Lung microvascular endothelial cell (primary cell): ENCODE measurements at places on chromosomes 1 and 21. TPM values are rescaled to one million over a fixed set of nuclear protein-coding genes. Genes with fewer than 3 reads are reported as not detected.

DNA sequence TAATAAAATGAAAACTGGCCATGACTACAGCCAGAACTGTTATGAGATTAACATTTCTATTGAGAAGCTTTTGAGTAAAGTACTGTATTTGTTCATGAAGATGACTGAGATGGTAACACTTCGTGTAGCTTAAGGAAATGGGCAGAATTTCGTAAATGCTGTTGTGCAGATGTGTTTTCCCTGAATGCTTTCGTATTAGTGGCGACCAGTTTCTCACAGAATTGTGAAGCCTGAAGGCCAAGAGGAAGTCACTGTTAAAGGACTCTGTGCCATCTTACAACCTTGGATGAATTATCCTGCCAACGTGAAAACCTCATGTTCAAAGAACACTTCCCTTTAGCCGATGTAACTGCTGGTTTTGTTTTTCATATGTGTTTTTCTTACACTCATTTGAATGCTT, 164.0 kb downstream of the NEK7 start:
- DNase-seq: no peak

- DNase-seq: no peak
Measured at GRCh38 chr1:240500647-240501046, 111.3 kb downstream of the GREM2 start.

DNA sequence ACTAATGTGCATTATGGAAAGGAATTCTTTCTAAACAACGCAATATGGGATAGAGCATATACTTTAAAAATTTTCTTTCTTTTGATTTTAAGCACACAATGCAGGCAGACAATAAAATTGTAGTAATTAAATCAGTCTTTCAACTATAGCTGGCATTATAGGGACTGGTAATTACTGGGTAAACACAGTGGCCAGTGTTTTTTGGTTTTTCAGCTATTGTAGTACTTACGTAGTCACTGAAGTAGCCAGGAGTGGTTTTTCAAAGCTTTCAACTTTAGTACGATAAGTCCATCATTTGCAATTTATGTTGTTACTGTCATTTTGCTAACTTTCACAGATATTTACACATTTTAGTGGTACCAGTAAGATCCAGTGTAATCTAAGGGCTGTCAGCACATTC, 50.6 kb downstream of the RAB3GAP2 start:
- no peak for DNase-seq

GRCh38 chr1:4830707-4831106, 176.3 kb downstream of the AJAP1 start:
- no peak for DNase-seq

DNA sequence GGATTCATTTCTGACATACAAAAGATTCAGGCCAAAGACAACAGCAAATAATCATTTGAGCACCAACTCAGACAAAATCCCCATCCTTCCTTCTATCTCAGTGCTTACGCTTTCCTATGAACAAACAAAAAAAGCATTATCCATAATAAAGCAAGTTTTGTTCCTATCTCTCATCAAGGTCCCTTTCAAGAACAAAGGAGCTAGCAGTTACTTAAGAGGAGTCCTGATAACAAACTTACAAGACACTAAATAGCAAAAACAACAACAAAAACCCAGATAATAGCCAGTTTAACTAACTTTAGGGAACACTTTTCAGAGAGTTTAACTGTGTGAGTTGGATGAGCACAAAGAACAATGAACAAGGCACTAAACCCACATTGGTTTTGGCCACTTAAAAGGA, 10.5 kb downstream of the EVI5 start:
- DNase-seq: no peak

DNA sequence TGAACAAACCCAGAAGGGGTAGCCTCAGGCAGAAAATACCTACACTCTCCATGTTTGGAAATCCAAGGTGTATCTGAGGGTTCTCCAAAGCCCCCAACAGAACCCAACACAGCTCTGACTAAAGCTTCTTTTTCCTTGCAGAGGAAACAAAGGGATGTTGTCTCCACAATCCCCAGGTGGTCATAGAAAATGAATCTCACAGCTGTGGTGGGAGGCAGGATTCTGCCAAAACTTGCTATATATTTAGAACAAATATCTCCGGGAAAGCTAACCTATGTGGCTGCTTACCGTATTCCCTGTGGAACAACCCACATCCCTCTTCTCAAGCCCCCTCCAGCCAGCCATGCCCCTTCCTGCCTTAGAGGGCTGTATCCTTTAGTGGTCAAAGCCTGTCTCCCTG, 406.1 kb downstream of the PRDM2 start:
- no peak for DNase-seq

GRCh38 chr1:117636637-117637425, 31.0 kb downstream of the TENT5C start:
- no peak for DNase-seq

GRCh38 chr21:38924954-38925353, 119.2 kb downstream of the ETS2 start:
- DNase-seq: no peak

GRCh38 chr21:38476385-38476784, 21.9 kb downstream of the ERG start:
- peak; percentile 99 for DNase-seq

DNA sequence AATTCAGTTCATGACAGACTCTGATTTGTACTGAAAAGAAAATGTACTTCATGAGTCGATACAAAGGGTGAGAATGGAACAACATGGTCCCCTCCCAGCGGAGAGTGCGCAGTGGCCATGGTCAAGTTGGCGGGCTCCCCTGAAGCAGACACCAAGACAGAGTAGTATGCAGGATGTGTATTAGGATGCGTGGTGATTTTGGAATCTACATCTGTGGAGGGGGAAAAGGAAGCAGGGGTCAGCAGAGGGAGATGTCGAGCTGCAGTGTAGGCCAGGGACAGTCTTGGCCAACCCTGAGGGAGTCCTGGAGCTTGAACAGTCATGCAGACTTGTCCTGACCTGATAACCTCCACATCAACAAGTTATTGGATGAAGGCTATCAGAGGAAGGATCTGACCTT, 481.0 kb downstream of the OMA1 start:
- no peak for DNase-seq

- no peak for DNase-seq
Measured at GRCh38 chr1:84823511-84823910, 69.5 kb downstream of the LPAR3 start.

- no peak for DNase-seq
Measured at GRCh38 chr1:43620956-43621355, 29.0 kb upstream of the KDM4A start.

DNA sequence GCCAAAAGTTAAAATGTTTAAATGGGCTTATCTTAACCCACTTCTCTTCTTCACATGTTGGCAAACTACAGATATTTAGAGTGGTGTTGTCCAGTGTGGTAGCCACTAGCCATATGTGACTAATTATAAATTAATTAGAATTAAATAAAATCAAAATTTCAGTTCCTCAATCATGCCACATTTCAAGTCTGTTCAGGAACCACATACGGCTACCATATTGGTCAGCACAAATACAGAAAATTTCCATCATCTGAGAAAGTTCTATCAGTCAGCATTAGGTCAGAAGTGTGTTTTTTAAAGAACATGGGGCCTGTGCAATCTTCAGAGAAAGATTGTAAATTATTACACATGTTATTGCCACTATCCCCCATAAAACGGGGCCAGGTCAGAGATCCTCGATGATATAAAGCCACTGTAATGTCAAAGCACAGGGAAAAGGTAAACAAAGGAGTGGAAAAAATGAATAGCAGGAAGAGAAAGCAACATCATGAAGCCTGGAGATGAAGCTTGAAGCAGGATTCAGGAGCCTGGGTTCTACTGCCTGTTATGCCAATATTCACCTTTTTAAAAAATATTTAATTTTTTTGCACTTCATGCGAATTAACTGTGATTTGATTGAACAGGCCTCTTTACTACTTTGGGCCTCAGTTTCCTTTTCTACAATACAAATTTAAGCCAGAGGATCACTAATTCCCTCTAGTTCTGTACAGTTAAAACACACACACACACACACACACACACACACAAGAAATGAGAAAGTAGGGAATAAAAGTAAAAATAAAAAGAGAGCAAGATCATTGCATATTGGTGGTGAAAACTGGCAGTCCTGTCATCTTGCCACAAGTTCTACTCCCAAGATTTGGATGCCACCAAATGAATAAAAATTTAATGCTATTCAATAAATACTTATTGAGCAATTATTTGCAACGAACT, 2.3 kb downstream of the RSBN1 start:
- DNase-seq: peak; percentile 49

Gene LCE1E
- total RNA-seq: not detected in 2 replicates

Gene RFX5
- 32.9 and 38.3 TPM in 2 replicates for total RNA-seq

Gene AADACL4
- total RNA-seq: not detected in 2 replicates

Gene KRTAP19-1
- total RNA-seq: not detected in 2 replicates

Gene CR1L
- total RNA-seq: not detected in 2 replicates
